ENCODE measurements at places on chromosomes 16 and 17.

GRCh38 chr17:66214884-66215528, 14.2 kb downstream of the APOH start:
- DNase-seq = peak; percentile 10

DNA sequence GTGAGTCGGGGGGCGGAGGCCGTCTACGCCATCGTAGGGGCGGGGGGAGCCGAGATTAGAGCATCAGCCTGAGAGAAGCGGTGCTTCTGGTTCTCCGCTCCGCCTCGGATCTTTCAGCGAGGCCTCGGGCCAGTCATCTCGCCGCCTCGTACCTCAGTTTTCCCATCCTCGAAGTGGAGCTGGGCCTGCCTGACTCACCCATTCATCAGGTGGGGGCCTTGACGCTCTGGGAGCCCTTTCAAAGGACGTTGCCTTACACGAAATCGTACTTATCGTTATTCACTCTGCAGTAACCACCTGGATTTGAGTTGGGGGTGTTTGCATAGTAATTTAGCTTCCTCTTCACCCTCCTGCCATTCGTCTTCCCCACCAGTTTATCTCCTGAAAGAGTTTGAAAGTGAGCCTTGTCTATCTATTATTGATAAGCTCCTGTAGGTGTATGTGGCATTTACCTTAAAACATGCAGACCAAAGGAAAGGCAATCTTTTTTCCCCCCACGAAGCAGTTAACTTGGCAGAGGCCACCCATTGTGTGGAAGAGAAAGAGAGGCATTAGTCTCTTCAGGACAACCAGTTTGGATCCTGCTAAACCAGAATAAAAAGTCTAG, 674 bp downstream of the TAF15 start:
- no peak for DNase-seq

GRCh38 chr16:15031179-15031578, 24.7 kb downstream of the NTAN1 start:
- DNase-seq = no peak

DNA sequence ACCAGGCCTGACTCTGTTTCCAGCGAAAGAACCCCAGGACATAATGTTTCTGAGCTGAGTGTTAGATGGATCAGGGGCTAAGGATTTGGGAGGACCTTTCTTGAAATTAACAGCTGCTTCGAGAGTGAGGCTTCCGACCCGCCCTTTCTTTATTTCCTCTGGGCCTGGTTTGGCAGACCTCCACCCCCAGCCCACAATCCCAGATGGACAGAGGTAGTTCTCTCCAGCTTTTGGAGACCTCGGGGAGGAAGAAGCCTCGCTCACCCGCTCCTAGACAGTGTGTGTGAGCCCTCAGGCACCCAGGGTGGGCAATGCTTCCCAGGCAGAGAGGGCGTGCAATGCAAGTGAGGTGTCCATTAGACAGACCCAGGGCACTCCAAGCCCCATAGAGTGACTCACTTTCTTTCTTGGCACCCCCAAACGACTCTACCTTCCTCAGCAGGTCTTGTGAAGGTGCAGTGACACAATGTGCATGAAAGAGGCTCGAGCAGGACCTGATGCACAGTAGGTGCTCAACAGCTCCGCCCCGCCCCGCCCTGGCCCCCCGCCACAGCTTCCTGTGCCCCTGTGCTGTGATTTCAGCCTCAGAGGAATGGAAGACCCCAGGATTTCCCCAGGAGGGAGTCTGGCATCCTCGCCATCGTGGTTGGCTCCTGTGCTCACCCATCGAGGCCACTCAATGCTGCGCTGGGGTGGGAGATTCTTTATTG, 50.7 kb upstream of the TOB1 start:
- DNase-seq = no peak

DNA sequence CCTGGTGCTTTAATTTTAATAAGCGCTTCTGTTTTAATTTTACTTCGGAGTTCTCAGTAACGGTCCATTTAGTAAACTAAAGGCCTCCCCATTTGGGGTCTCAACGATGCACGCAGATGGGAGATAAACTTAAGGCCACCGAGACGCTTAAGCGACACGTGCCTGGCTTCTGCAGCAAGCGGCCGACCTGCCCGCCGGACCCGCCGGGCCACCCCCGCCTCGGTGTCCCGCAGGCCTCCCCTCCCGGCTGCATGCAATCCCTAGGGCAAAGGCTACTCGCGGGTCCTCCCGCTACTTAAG, 592 bp downstream of the GCSH start:
- DNase-seq = no peak

- no peak for DNase-seq
Measured at GRCh38 chr17:58643147-58643546, 48.7 kb downstream of the TEX14 start.

DNA sequence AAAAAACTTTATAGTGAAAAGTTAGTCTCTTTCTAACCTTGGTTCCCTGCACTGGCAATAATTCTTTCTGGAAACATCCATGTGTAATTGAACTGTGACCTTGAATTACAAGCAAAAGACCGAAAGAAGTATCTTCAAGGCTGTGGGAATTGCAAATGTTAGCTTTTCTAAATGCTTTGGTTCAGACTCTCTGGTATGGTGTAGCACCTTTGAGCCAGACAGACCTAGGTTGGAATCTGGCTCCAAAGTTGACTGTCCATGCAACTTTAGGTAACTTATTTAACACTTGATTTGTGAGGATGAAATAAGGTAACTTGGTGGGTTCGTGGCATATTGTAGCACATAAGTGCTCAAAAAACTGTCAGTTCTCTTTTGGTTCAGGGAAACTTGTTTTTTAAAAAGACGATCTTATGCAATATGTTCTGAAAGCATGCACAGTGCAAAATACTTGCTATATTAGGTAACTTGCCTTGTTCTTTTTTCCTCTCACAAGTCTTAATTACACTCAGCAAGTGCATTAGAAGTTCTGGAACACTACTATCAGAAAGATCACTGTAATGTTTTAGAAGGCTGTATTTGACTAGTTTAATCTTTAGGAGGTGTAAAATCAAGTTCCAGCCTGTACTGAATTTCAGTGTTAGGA, 46.3 kb downstream of the TANGO6 start:
- DNase-seq = no peak

GRCh38 chr17:35028531-35029262, 34.8 kb downstream of the RFFL start:
- DNase-seq = no peak

GRCh38 chr17:58339755-58340404, 11.3 kb upstream of the TSPOAP1 start:
- DNase-seq = no peak

- DNase-seq = no peak
Measured at GRCh38 chr16:62717026-62717425, 680.8 kb upstream of the CDH8 start.

- DNase-seq = no peak
Measured at GRCh38 chr17:11140043-11140442, 101.0 kb upstream of the SHISA6 start.

Data from NCI-H345 (cell line).